ENCODE measurements at places on chromosomes 13 and 19. TPM values are rescaled to one million over a fixed set of nuclear protein-coding genes. Genes with fewer than 3 reads are reported as not detected.

PLIN5 gene
- polyA plus RNA-seq = 2.7 TPM

APOC1 gene
- polyA plus RNA-seq = 2.2 TPM

RNF225 gene
- polyA plus RNA-seq = 1.6 TPM

PRKCG gene
- not detected for polyA plus RNA-seq

CAMSAP3 gene
- polyA plus RNA-seq = 24.3 TPM

SSBP4 gene
- 25.9 TPM for polyA plus RNA-seq

AXL gene
- polyA plus RNA-seq = 1.9 TPM
